CD4-positive, alpha-beta T cell treated with Interleukin-10 for 1 hour (primary cell): ENCODE measurements at places on chromosomes 12 and 14.

GRCh38 chr12:105378911-105379310 is 48.4 kb downstream of the C12orf75 start:
- no peak for DNase-seq

DNA sequence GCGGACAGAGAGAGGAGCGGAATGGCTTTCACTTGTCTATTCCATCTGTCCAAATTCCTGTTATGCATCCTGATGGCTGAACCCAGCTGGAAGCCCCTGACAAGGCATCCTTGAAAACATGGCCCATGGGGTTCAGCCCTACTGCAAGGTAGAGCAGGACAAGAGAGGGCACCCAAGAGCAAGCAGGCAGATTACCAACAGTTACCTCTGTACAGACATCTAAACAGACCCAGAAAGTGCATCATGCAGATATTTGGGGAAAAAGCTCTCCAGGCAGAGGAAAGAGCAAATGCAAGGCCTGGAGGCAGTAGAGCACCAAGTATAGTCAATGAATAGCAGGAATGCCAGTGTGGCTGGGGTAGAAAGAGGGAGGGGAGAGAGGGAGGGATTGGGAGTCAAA is 407.5 kb downstream of the PCNX1 start:
- DNase-seq: no peak

GRCh38 chr14:100073576-100074430 is 8.6 kb downstream of the EVL start:
- no peak for DNase-seq

DNA sequence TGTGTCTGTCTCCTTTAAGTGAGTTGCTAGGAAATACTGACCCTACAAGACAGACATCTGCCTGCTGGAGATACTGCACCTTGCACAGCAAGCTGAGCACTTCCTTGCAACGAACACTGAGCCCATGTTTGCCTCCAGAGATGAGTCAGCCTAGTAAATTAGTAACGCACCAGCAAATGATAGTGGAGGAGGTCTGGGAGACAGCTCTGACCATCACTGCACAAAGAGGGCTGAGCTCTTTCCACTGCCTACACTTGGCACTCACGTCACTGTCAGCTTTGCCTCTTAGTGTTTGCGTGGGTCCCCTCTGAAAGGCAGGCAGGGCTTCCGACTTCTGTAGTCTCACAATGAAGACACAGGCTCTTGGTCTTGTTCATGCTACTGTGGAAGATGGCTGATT is 109.0 kb downstream of the APAF1 start:
- no peak for DNase-seq
